ENCODE measurements at places on chromosomes 13 and 19. TPM values are rescaled to one million over a fixed set of nuclear protein-coding genes. Genes with fewer than 3 reads are reported as not detected.

DNA sequence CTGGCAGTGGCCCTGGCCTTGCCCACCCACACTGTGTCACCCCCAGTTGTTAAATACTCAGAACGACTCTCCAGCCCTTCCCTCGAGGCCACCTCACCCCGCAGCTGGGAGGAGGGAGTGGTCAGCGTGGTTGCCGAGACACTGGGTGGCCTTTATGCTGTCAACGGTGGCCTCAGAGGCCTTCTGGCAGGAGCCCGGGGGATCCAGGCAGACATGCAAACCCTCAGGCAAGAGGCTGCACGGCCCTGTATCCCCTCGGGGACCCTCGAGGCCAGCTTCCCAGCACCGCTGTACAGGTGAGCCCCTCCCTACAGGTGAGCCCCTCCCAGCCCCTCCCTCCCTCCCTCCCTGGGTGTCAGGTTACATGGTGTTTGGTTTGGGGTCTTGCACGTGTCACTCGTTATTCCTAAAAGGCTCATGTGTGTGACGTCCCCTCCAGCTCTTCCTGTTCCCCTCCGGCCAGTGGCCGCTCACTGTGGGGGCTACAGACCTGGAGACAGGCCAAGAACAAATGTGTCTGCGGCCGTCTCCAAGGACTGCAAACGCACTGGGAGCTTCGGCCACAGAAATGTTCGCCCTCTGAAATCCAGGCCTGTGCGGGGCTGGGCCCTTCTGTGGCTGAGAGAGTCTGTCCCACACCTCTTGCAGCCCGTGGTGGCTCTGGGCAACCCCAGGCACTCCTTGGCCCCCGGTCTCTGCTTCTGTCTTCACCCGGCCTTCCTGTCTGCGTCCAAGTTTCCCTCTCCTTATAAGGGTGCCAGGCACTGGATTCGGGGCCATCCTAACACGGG, at the start of gene TEKTIP1:
TSS of gene TEKTIP1 (plus strand) at position 210 of the 791 bp plus-strand sequence. CDS start at position 214, 4 bp downstream.
- H3K27ac ChIP-seq = no peak within 1 kb of the TSS
- H3K4me1 ChIP-seq = no peaks in the 10 kb centered on the region
- no peak within 1 kb of the TSS for H3K4me3 ChIP-seq
- no peak for DNase-seq

- DNase-seq = no peak
- H3K27ac ChIP-seq = no peak overlapping the region
- H3K4me3 ChIP-seq = no peak overlapping the region
Observed at GRCh38 chr19:49020342-49020741, 3.5 kb upstream of the LHB start.

- no peak for DNase-seq
- H3K36me3 ChIP-seq = no peaks in the 10 kb centered on the region
- no peaks in the 10 kb centered on the region for H3K4me1 ChIP-seq
- H3K27me3 ChIP-seq = no peaks in the 10 kb centered on the region
- no peak overlapping the region for H3K4me3 ChIP-seq
Observed at GRCh38 chr13:108020027-108020426, 195.3 kb downstream of the LIG4 start.

GRCh38 chr13:62038214-62038613, 622.6 kb upstream of the PCDH20 start:
- H3K4me3 ChIP-seq = no peak overlapping the region
- H3K36me3 ChIP-seq = no peaks in the 10 kb centered on the region
- no peaks in the 10 kb centered on the region for H3K4me1 ChIP-seq
- H3K27me3 ChIP-seq = no peaks in the 10 kb centered on the region
- no peak overlapping the region for H3K27ac ChIP-seq

DNA sequence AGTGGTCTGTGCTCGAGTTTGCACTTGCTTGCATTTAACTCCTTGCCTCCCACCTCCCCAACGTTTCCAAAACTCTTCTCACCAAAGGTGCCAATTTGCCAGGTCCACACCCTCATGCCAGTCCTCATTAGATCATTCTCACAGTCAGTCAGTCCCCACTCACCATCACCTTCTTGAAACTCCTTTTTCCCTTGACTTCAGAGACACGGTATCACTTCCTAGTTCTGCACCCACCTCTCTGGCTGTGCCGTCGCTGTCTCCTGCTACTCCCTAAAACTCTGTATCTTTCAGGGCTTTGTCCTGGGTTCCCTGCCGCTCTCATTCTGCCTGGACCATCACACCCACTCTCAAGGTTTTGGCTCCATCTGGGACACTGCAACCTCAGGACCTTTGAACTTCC, 19.6 kb downstream of the OLFM2 start:
- H3K27ac ChIP-seq = no peak overlapping the region
- H3K27me3 ChIP-seq = peaks cover 25% of the 10 kb centered on the region
- H3K4me3 ChIP-seq = no peak overlapping the region
- H3K36me3 ChIP-seq = no peaks in the 10 kb centered on the region

Gene KIRREL2
- total RNA-seq = not detected

Gene ARL11
- 0.13 TPM for total RNA-seq

Gene CCL25
- not detected for total RNA-seq

Gene SOX1
- not detected for total RNA-seq
